Glutamatergic neuron (in vitro differentiated cells): ENCODE measurements at places on chromosomes 7 and 10.

DNA sequence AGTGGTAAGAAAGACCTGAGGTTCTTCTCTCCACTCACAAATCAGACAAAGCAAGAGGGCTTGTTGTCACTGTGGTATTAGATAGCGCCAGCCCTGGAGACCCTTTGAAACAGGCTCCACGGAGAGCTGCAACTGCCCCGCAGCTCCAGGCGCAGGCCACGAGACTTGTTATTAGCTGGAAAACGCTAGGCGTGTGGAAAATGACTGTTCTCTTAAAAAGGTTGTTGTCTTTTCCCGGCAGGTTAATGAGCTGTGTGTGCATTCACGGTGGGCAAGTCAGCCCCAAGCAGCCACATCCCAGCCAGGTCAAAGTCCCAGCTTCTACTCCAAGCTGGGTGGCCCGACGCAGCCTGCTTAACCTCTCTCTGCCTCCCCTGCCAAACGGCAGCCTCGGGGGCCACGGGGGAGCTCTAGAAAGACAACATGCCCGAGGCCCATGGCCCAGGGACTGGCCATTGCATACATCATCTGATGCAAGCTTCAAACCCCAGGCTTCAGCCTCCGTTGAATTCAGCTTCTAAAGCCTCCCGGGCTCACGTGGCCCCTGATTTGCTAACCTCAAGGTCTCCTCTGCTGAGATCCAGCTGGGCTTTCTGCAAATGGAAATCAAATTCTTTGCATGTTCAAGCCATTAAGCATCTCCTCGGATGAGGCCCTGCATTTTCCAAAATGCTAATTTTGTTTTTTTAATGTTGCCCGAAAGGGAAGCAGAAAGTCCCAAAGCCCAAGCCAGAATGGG is 61.3 kb upstream of the DNAAF5 start:
- DNase-seq: no peak

DNA sequence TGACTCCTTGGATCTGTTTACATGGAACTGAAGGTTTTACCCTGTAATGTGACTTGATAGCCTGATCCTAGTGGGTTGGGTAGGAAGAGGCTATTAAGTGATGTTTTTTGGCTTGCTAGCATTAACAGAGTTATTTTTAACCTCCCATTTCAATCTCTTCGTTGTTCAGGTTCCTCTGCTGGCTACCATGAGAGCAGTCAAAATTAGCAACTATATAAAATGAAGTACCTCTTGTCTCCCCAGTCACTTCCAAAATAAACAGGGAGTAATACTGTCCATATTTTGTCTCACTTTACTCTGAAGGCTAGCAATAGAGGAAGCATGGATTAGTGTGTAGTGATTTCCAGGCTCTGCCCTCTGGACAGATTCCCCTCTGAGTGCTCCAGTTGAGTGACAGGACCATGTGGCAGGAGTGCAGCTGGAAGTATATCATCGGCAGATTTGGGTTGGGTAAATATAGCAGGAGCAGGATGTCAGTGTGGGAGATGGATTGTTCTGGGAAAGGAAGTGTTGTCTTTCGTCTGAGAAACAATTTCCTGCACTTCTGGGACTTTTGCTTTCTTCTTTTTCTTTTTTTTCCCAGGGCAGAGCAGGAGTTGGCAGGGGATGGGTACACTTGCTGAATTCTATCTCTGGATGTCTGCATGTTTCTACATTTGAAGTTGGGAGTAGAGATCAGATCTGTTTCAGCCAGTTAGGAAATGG is 35.2 kb downstream of the GBF1 start:
- DNase-seq: peak; percentile 41

DNA sequence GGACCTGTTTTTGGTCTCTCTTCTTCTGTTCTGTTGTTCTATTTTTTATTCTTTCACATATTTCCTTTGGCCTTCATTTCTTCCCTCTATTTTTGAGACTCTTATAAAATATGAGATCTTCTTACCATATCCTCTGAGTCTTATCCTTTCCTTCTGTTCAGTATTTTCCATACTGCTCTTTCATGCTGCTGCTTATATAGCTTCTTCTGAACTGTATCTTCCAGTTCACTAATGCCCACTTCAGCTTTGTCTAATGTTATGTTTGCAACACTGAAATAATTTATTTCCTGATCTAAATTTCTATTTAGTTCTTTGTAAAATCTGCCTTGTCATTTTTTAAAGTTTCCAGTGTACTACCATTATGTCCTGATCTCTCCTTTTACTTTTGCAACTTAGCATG is 12.8 kb downstream of the TMEM168 start:
- DNase-seq: no peak

DNA sequence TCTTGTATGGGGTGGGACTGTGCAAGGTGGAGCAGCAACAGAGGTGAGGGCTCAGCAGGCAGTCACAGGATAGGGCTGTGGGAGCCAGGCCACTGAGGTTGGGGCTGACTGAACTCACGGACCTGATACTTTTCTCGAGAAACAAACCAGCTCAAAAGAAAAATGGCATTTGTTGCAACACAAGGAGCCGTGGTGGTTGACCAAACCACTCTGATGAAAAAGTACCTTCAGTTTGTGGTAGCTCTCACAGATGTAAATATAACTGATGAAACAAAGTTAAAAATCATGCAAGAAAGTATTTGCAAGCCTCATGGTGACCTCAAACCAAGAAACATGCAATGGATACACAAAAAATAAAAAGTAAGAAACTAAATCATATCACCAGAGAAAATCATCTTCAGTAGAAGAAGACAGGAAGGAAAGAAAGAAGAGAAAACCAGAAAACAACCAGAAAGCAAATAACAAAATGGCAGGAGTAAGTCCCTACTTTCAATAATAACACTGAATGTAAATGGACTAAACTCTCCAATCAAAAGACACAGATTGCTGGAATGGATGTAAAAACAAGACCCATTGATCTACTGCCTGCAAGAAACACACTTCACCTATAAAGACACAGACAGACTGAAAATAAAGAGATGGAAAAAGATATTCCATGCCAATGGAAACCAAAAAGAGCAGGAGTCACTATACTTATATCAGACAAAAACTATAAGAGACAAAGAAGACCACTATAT is 48.9 kb upstream of the DUSP5 start:
- DNase-seq: no peak

- DNase-seq: no peak
These were observed 83.2 kb downstream of the HECTD2 start for GRCh38 chr10:91493313-91493712.

DNA sequence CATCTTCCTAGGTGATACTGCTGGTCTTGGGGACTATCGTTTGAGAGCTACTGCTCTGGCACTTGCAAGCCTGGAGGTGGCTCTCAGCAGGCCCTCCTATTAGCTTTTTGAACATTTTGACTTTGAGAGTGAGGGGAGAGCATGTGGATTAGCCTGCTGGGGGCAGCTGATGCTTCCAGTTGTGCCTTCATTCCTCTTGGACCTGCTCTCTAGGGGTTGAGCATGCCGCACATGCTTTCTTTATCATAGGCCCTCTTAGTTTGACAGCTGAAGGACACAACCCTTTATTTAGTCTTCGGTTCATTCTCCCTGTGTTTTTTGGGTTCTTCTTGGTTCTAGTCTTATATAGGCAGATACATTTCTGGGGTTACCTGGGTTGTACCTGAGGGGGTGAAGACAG is 132.1 kb downstream of the GALNT17 start:
- DNase-seq: no peak

DNA sequence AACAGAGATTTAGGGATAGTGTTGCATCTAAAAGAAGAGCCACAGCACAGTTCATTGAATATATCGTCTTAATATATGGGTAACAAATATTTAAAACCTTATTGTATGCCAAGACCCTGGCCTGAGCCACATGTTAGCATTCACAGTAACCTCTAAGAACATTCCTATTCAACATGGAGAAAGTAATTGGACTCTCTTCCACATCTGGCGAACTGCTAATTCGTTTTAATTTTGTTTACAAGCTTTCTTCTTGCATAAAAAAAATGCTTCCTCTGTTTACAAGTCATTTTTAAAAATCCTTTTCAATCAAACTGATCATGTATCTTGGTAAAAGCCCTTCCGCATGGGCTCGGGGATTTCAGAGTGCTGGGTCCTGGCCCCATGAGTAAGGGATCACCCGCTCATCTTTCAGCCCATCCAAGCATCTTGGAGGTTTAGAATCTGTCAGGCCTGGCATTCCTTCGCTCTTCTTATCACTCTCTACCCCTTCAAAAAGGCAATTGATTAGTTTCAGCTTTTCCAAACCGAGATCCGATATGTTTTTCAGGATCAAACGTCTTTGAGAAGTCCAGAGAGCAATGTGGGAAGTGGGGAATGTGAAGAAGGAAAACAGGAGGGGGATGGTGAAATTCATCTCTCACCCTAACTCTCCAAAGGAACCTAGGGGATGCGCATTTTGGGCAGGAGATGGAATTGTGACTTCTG is 7.3 kb downstream of the TWIST1 start:
- no peak for DNase-seq

DNA sequence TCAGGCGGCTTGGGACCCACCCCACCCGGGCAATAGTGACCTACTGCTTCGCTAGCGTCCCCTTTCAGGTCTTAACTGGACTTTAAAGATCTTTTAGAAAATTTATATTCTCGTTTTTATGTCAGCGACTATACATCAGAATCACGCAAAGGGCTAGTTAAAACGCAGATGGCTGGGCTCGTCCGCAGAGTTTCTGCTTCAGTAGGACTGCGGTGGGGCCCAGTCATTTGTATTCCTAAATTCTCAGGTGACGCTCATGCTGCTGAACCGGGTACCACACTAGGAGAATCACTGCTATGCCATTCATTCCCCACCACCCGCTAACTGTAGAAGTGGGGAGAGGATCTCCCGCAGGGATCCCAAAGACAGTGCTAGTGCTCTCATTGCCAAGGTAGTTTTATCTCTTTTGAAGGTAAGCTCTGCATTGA is 12.0 kb upstream of the SP8 start:
- DNase-seq: no peak

DNA sequence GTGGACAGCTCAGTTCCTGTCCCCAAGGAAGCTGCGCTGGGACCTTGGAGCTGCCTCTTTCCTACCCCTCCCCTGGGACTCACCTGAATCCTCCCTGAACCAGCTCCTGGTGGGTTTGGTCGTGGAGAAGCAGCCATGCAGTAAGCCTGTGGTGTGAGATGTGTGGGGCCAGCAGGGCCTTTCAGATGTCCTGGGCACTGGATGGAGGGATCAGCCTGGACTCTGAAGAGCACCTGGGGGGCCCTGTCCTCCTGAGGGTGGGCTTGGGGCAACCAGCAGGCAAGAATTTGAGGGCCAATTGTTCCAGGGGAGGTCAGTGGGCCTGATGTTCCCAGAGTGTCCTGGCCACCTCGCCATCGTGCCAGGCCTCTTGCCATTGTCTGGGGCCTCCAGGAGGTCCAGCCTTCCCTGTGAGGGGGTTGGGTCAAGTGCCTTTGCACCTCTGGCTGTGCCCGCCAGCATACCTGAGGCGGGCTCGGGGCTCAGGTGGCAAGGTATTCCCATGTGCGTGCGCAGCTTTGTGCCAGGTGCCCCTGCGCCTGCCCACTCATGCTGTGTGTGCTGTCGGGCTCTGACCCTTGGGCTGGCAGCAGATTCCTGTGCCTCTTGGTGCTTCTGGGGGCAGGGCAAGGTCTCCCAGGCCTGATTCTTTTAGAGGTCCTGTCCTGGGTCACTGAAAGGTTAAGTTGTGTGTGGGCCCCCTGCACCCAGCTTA is 7.3 kb downstream of the TRIM8 start:
- no peak for DNase-seq

DNA sequence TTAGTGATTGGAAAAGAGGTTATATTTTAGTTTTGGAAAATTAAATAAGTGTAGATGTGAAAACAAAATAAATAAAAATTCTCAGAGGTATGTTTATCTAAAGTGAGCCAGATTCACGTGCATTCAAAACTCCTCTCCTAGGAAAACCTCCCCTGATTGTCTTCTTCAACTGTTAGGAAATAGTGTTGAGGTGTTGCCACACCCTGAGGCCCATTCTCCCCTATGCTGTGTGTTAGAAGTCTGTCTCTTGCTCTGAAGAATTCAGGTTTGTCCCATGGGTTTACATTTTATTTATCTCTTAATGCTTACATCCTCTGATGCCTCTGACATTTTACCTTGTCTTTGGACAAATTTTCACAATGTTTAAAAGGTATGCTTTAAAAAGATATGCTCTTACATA is 40.3 kb downstream of the PTPRE start:
- DNase-seq: no peak

DNA sequence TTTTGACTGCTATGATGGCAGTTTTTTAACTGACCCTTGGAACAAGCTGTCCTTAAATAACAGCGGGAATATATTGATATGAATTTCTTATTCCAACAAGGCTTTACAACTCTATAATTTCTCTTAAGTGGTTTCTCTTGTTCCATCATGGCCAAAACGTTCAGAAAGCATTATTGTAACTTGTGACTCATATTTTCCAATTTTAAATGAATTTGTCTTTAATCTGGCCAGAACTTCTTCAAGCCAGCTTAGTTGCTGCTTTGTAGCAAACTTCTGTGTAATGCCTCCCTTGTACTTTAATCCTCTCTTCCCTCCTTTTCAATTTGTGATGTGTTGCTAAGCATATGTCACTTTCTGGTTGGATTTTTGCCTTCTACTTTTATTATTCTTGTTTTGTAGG is 271.9 kb downstream of the KIF20B start:
- no peak for DNase-seq

- DNase-seq: no peak
These were observed 21.3 kb downstream of the CHST15 start for GRCh38 chr10:124072106-124072505.

GRCh38 chr7:154568346-154568745 is 434.6 kb downstream of the PAXIP1 start:
- DNase-seq: no peak

DNA sequence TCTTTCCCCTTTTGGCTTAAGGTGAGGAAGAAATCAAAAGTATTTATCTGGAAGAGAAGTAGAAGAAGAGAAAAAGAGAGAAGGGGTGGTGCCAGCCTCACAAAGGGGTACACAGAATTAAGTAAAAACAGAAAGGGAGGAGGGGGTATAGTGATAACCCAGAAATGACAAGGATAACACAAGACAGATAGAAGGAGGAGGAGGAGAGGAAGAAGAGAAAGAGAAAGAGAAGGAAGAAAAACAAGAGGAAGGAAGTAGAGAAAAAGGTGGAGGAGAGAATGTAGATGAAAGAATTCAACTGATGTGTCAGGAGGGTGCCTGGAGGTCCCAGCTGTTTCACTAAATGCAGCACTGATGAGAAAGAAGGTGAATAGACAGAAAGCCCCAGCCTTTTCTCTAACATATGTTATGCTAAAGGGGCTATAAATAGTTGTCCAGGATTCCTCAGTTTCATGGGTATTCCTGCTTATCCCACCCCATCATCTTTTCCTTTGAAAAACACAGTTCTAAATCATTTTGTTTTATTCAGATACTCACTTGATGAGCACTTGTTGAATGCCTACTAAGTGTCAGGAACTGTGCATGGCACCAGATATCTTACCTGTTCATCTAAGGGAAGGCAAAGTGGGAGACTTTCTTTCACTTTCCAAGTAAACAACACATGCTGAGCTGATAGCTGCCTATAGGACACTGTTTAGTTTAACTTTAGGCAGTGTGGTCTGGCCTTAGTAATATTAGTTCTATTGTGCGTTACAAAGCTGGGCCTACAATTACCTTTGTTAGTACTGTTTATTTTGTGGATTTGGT is 8.0 kb downstream of the SEMA3E start:
- DNase-seq: no peak
